ENCODE measurements at places on chromosomes 3 and 15.
A peak's percentile ranks its signal among the peaks of the same experiment; 100 is the strongest.

DNA sequence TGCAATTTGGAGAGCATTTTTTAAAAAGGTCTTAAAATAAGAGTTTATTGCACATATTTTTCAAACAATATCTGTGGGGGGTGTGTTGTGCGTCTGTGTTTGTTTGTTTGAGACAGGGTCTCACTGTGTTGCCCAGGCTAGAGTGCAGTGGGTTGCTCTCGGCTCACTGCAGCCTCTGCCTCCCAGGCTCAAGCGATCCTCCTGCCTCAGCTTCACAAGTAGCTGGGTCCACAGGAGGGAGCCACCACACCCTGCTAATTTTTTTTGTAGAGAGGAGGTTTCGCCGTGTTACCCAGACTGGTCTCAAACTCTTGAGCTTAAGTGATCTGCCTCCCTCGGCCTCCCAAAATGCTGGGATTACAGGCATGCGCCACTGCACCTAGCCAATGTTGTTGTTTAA is 2.7 kb downstream of the MLF1 start:
- H3K4me3 ChIP-seq: no peak overlapping the region
- no peak overlapping the region for H3K27ac ChIP-seq
- H3K36me3 ChIP-seq: no peaks in the 10 kb centered on the region
- no peaks in the 10 kb centered on the region for H3K27me3 ChIP-seq

- H3K36me3 ChIP-seq: peaks cover 73% of the 10 kb centered on the region
- DNase-seq: no peak
- no peaks in the 10 kb centered on the region for H3K4me1 ChIP-seq
- H3K27ac ChIP-seq: no peak overlapping the region
Measured at GRCh38 chr3:184305577-184305976, 6.5 kb downstream of the PSMD2 start.

DNA sequence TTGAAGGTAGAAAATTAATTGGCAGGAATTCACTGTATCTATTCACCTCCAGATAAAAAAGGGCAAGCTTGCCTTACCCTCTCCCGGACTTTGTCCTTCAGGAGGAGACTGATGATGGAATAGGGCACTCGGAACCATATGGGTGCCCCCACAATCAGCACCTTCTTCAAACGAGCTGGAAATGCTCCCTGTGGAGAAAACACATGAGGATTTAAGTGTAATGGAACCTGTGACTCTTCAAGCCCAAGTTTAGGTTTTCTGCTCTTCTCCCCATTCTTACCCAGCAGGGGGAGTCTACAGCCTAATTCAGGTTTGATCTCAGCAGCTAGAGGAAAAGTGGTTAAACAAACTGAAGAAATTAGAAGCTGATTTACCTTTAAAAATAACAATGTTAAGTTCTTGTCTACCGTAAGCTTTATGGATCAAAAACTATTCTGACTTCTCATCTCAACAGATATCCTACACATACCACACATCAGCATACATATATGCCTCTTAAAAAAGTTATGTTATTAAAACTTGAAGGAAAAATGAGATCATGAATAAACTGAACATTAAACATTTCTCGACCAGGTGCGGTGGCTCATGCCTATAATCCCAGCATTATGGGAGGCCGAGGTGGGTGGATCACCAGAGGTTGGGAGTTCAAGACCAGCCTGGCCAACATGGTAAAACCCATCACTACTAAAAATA is 57.5 kb upstream of the SIN3A start:
- H3K36me3 ChIP-seq: peaks cover 41% of the 10 kb centered on the region
- no peak overlapping the region for H3K27ac ChIP-seq
- no peaks in the 10 kb centered on the region for H3K4me1 ChIP-seq
- peak; percentile 67 for DNase-seq
- no peaks in the 10 kb centered on the region for H3K27me3 ChIP-seq

DNA sequence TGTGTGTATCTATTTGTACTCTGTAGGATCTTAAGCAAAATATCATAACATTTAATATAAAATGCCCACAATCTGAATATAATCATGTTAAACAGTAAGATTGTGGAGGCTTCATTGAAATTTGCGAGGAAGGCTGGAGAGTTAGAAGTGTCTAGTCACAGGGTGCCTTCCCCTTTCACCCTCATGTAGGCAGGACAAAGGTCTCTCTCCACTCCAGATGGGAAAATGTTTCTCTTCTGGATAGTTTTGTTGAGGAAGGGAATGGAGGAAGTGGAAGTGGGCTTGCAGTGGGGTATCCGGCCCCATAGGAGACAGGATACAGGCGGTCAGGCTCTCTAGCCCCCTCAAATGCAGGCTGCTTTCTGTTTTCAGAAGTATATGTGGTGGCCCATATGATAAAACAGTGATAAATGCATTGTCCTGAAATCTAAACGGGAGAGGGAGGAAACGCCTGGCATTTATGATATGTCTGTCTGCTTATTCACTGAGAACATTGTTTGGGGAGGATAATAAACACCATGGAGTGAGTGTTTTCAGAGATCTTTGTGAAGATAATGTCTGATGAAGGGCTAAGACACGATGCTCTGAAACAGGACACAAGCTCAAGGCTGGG is 13.3 kb upstream of the MYZAP start:
- no peaks in the 10 kb centered on the region for H3K4me1 ChIP-seq
- no peak overlapping the region for H3K27ac ChIP-seq

GRCh38 chr3:43043793-43044192 is 62.1 kb downstream of the POMGNT2 start:
- H3K27ac ChIP-seq: no peak overlapping the region
- H3K4me3 ChIP-seq: no peak overlapping the region
- no peaks in the 10 kb centered on the region for H3K27me3 ChIP-seq
- no peaks in the 10 kb centered on the region for H3K4me1 ChIP-seq

- peaks cover 28% of the 10 kb centered on the region for H3K4me1 ChIP-seq
- H3K27ac ChIP-seq: no peak overlapping the region
- H3K27me3 ChIP-seq: no peaks in the 10 kb centered on the region
- no peak for DNase-seq
Measured at GRCh38 chr15:67781907-67782690, 43.2 kb upstream of the SKOR1 start.
